Activated naive CD4-positive, alpha-beta T cell (primary cell): ENCODE measurements at places on chromosomes 3 and 15.

- DNase-seq, result no peak
Observed at GRCh38 chr3:13452490-13453335, 27.4 kb upstream of the HDAC11 start.

DNA sequence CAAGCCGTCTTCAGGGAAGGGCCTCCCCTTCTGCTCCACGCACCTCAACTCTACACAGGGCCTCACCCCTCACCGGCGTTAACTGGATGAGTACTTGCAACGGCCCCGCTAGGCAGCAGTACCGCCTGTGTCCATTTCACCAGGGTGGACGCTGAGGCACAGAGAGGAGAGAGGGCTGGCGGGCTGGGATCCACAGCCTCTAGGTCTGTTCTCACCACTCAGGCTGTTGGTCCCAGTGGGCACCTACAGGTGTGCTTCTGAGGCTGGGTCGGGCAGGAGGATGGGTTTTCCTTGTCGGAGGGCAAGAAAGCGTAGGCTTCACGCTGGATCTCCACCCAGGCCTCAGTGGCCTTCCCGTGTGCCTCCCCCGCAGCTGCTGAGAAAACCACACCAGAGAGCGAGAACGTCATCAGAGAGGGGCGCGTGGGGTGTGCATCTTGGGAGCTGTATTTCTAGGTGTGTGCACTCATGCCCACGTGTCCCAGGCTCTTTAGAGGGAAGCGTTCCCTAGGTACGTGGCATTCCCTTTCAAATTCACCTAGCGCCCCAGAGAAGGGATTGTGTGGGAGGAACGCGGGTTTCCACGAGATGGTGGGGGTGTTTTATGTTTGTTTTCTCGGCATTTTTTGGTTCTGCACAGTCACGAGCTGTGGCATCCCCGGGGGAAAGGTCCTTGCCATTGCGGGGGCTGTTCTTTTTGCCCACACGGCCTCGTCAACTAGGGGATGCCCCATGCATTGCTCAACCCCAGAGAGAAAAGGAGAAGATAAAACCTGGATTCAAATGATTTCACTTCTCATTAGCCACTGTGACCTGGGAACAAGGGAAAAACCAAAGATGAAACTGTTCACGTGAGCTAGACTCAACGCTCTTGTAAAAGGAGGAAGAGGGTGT lies 67.7 kb downstream of the MGLL start:
- no peak for DNase-seq

DNA sequence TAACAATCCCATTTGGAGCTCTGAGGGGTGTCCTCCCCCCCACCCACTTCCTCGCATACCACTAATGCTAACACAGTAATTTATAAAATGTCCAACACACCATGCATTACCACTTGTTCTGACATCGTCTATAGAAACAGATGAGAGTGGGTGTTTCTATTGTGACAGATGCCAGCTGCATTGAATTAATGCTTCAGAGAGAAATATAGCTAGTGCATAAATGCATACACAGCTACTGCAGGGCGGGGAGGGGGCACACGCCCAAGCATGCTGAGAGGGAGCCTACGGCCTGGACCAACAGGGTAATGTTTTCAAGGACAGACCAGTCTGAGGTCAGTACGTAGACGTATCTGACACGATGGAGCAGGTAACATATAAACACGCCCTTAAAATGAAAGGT lies 106.0 kb upstream of the FEZF2 start:
- DNase-seq, result no peak

GRCh38 chr15:85545752-85546151 lies 165.3 kb downstream of the AKAP13 start:
- DNase-seq, result no peak

- DNase-seq, result no peak
Observed at GRCh38 chr15:35603301-35603700, 57.3 kb upstream of the DPH6 start.

GRCh38 chr3:101039285-101039684 lies 46.1 kb upstream of the ABI3BP start:
- DNase-seq, result no peak

- no peak for DNase-seq
Observed at GRCh38 chr3:31680072-31680870, 147.5 kb downstream of the STT3B start.

- no peak for DNase-seq
Observed at GRCh38 chr3:65878831-65879230, 159.9 kb downstream of the MAGI1 start.

DNA sequence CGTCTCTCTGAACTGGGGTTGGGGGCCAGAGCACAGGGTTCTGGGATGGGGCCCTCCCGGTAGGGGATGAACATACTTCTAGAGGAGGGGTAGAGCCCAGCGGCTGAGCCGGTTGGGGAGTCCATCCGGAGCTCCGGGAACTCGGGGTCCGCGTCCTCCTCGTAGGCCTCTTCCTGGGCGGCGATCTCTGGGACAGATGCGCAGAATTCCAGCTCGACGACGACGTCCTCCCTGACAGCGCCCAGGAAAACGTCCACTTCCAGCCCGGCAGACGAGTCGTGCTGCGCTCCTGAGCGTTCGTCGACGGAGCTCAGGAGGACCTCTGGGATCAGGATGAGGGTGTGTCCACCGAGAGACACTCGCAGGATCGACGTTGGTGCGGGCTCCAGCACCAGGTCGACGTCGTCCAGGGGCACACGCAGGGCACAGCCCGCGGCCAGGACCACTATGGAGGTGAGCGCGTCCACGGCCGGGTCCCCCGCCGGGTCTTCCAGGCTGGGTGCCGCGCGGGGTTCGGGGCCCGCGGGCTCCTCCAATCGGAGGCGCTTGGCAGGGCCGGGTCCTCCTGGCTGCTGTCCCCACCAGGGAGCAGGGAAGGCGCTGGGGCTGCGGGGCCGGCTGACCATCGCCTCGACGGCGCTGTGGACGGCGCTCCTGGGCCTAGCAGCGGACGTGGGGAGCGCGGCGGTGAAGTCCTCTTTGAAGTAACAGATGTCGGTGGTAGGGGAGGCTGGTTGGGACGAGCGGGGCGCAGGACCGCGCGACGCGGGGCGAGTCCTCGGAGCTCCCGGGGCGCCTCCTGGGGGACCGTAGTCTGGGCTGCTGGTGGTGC lies 474 bp downstream of the PRR23B start:
- no peak for DNase-seq

GRCh38 chr3:155254445-155254844 lies 39.0 kb downstream of the STRIT1 start:
- DNase-seq, result no peak

DNA sequence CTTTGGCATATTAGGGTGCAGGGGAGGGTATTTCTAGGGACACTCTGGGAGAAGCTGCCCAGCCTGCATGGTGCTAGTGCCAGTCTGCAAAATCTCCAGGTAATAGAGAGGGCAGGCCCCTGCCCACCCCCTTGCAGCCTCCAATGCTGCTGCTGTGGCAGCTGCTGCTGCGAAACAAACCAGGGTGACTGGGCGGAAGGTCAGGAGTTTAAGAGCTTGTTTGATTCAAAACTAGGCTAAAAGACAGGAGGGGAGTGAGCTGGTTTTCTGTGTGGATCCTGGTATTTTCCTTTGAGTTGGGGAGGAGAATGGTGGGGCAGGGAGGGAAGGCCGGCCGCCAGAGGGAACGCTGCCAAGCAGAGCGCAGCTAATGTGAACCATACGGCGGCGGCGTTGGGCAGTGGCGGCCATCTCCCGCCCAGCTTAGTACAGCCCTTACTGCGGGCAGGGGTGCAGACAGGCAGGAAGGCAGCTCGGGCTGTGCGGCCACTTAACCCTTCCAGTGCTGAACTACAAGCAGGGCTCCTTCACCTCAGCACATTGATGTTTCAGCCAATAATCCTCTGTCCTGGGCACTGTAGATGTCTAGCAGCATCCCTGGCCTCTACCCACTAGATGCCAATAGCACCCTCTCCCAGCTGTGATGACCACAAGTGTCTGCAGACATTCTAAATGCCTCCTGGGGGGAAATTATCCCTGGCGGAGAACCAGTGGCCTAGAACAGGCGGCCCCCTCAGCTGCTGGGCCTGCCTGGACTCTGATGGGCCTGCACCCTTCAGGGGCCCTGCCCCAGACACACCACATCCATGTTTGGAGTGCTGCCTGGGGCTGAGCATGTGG lies 125.7 kb downstream of the EEFSEC start:
- DNase-seq, result no peak

- DNase-seq, result peak; percentile 38
Observed at GRCh38 chr3:43162230-43163084, 56.6 kb upstream of the POMGNT2 start.

DNA sequence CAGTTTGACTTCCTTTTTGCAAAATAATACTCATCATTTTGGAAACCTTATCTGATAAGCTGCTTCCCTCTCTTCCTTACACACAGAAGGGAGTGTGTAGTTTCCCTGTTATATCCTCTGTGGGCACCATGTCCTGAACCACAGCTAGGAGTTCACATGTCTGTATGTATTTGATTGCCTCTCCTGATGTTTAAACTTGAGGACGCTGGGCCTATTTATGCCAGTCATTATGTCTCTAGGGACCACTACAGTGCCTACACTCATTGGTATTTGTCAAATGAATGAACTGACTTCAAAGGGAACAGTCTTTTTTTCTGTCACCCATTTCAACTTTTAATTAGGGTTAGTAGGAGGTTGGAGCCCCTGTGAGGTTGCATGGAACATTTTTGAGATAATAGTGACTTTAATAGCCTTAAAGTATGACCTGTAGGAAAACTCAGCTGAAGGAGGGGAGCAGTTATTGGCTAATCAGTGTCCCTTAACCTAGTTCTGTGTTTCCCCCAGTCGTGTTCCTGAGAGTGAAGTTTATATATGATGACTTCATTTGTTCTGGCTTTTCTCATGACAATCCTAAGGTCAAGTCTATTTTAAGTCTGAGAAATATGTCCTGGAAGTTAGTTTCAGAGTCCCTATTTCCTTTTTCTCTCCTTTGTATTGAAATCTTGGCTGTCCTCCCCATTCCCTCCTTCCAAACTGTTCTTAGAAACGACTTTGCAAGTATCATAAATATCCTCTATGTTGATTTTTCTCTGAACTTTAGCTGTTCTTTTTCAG lies 28.9 kb downstream of the PDE8A start:
- no peak for DNase-seq

GRCh38 chr15:46146915-46147314 lies 512.1 kb downstream of the SQOR start:
- DNase-seq, result no peak

GRCh38 chr3:40971191-40972168 lies 227.8 kb upstream of the CTNNB1 start:
- DNase-seq, result no peak

DNA sequence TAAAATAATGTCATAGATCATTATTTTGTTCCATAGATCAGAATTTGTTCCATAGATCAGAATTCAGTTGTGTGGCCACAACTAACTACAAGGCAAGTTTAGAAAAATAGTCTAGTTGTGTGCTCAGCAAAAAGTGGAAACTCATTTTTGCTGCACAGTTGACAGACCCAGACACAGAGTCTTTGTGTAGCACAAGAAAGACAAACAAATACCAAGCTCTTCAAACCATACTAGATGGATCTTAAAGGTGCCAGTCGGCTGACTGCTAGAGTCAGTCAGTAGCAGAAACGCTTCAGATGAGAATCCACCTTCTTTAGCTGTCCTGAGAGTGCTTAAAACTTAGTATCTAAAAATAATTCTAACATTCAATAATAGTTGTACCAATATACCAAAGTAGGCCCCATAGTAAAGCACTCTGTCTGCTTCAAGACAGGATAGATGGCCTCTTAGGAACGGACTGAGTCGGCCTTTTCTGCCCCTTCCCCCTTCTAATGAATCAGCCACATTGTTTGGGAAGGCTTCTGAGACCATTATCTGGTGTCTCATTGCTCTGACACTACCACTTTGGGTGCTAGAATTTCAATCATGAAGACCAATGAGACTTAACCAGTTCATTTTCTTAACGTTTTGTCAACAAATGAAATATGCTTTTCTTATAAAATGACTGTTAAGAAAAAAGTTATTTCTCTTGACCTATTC lies 27.7 kb upstream of the SLC4A7 start:
- no peak for DNase-seq

GRCh38 chr3:193851941-193852674 lies 259.1 kb downstream of the OPA1 start:
- no peak for DNase-seq

DNA sequence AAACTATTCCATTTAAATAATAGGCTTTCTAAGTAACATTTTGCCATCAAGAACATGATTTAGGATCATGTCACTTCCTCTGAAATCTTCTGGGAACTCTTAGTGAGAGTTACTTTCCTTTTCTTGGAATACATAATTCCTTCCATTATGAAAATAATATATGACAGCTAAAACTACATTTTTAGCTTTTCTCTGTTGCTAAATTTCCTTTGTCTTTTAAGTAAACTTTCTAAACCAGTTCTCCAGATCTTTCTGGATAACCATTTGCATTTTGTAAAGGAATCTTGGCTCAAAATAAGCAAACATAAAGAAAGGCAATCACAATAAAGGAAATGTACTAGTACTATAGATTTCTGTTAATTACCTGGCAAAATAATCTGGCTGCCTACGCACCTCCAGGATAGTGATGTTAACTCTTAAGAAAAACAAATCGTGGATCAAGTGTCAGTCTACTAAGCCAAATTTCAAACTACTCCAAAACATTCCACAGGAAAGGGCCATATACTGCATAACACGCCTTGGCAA lies 165.7 kb downstream of the ZNF385D start:
- DNase-seq, result no peak
